ENCODE measurements at places on chromosomes 2 and 18.

DNA sequence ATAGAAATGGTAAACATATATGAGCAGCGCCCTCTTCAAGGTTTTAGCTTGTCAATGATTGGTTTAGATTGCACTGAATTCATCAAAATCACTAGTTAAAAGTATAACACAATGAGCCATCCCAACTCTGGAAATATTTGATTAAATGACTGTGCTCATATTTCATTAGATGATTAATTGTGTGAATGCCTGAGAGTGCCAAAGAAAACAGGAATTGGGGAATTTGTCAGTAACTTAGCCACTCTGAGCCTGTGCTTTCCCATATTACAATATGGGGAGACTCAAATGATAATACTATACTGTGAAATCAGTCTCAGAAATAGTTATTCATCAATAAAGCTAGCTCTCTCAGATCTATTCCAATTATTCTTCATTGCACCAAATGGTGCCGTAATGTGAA lies 2087.6 kb upstream of the CELF4 start:
- DNase-seq, result no peak

DNA sequence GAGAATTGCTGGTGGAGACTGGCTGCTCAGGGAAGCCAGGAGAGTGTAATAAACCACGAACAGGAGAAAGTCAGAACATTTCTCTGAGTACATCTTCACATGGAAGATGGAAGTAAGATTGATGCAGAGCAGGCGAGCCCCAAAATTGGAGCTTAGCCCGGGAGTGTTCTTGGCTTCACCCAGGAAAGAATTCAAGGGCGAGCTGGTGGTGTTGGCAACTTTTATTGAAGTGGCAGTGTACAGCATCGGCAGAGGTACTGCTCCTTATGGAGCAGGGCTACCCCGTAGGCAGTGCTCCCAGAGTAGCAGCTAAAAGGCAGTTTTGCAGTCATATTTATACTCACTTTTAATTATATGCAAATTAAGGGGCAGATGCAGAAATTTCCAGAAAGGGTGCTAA lies 281.4 kb upstream of the MEX3C start:
- DNase-seq, result no peak

DNA sequence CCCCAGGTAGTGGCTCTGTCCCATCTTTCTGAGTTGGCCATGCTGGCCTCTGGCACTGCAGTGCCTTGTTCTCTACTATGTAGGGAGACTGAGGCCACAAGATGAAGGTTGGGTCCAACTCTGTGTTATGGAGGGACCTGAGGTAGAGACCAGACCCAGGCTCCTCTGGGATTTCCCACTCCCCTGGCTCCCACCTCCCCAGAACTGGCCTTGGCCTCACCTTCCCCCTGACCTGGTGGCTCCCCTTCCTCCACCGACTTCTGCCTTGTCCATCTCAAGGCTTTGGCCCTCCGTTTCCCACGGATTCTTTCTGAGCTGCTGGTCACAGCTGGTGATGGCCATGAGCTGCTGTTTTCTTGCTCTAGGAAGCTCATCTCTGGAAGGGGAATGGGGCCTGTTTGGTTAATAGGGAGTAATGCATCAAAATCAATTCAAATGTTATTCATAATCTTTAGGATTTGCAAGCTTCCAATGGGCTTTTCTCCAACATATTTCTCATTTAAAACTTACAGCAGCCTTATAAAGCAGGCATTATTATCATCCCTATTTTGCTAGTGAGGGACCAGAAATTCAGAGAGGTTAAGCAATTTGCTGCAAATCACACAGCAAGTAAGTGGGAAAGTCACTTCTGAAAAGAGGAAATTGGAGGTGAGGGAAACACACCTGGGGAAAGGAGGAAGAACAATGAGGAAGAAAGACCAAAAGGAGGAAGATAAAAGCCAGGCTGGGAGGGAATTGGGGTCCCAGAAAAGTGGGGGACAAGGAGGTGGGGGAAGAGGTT lies 887 bp downstream of the PRKAG3 start:
- no peak for DNase-seq

DNA sequence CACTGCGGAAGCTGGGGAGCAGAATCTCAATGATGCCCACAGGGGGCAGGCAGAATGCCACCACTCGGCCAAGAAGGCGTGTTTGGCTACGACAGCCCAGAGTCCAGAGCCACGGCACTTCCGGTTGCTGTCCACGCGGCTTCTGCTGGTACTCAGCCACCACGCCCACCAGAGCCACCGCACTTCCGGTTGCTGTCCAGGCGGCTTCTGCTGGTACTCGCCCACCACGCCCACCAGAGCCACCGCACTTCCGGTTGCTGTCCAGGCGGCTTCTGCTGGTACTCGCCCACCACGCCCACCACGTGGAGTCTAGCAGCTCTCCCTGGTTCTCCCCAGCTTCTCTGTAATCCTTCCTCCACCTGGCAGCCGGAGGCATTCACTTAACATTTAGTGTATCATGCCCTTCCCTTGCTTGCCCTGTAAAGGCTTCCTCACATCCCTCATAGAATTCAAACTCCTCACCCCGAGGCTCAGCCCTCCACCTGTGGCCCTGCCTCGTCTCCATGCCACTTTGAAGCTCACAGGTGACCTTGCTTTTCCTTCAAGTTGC lies 40.1 kb upstream of the APCDD1 start:
- DNase-seq, result no peak

DNA sequence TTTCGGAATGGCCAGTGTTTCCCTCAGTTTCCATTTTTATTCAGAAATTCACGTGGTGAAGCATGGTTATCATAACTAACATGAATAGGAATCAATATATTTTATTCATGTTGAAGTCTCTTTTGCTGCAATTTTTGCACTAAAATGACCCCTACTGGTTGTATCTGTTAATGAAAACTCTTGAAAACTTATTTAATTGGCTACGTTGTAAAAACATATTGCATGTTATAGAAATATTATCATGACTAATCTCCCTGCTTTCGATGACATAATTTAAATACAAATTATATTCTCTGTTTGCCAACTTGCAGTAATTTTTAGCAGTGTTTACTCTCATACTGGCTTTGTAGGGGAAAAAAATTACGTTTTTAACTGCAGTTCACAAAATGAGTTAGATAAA lies 3.5 kb downstream of the CRIM1 start:
- no peak for DNase-seq

- no peak for DNase-seq
These were observed at the start of gene ZSWIM2 for GRCh38 chr2:186848873-186849578. Gene ZSWIM2, minus strand, starts transcription at chr2:186849170. Its CDS starts 40 bp downstream, at chr2:186849130.

- no peak for DNase-seq
These were observed 45.4 kb upstream of the PTMA start for GRCh38 chr2:231662811-231663457.

Data from stimulated activated CD8-positive, alpha-beta memory T cell treated with anti-CD3 and anti-CD28 coated beads, Interleukin-15, amount 100 ng/mL, for 4 hours (primary cell).